ENCODE measurements at places on chromosomes 6 and 20.

GRCh38 chr6:113017353-113017752 lies 670.2 kb downstream of the RFPL4B start:
- no peak for DNase-seq

DNA sequence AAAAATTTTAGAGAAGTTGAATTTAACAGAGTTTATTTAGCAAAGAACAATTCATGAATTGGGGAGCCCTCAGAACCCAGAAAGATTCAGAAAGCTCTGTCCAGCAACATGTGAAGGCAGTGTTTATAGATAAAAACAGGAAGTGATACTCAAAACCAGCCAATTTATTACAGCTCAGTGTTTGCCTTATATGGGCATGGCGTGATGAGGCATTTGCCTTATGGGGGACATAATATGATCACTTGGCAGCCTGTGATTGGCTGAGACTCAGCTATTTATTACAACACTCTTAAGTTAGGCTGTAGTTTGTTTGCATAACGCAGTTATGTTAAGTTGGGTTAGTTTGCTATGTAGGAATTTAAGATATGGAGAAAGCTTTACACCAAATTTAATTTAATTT lies 11.5 kb downstream of the HLA-DPA1 start:
- DNase-seq, result no peak

GRCh38 chr6:5442916-5443315 lies 181.6 kb downstream of the FARS2 start:
- no peak for DNase-seq

DNA sequence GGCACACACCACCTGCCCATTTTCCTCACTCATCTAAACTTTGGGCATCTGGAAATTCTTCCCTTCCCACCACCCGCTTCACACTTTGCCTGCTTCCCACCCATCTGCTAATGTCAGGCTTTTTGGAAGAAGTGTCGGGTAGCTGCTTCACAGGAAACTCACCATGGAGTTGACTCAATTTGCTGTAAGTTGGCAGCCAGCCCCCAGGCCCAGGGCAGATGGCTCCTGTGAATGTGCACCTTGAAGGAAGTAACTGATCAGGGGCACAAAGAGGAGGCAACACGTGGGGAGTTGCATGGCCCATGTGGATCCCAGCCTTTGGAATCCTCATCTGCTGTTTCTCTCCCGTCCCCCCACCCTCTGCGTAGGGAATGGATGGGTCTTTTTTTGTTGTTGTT lies 87.3 kb downstream of the PPP1R14C start:
- no peak for DNase-seq

GRCh38 chr20:36384022-36384619 lies 78.0 kb downstream of the DLGAP4 start:
- DNase-seq, result no peak

All from NCI-H1092 treated with DMSO at 0.1 percent for 48 hours (cell line).